ENCODE measurements at places on chromosomes 2 and 18.

DNA sequence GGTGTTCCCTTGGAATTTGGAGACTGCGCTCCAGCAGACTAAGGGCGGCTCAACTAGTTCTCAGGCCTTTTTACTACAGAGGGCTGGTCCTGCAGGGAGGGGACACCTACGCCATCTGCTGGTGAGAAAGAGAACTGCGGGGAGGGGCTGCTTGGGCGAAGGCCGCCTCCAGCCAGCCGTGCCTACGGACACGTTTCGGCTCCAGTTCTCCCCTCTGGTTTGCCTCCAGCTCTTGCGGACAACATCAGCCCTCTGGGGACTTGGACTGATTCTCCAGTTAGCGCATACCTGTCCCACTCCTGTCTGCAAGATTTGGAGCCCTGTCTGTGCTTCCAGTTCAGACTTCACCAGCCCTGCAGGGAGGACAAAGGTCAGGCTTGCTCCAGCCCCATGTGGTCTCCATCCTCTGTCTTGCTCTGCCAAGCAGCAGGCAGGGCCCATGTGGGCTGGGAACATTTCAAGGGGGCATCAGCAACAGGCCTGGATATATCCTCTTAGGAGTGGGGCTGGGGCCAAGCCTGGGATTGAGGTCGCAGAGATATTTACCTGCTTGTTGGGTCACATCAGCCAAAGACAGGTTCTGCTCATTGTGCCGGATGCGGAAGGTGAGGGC lies 10.3 kb downstream of the PTPRN start:
- peak; percentile 94 for DNase-seq

- DNase-seq, result no peak
These were observed 118.6 kb upstream of the ATP8B1 start for GRCh38 chr18:57921708-57922107.

DNA sequence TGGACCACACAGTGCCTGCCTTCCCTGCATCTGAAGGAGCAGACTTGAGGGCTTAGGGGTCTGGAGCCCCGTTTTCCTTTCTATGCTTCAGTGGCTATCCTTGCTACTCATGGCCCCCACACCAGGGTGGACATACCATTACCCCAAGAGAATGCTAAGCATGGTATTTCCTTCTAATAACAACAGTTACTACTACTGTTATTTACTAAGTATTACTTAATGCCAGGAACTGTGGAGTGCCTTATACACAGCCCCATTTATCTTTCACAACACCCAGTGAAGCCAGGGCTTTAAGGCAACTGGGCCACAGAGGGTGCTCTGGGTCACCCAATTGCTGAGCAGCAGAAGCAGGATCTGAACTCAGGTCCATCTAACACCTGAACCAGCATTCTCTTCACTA lies 5.8 kb upstream of the PAX8 start:
- no peak for DNase-seq

GRCh38 chr2:127096280-127096679 lies 10.7 kb downstream of the BIN1 start:
- DNase-seq, result no peak

DNA sequence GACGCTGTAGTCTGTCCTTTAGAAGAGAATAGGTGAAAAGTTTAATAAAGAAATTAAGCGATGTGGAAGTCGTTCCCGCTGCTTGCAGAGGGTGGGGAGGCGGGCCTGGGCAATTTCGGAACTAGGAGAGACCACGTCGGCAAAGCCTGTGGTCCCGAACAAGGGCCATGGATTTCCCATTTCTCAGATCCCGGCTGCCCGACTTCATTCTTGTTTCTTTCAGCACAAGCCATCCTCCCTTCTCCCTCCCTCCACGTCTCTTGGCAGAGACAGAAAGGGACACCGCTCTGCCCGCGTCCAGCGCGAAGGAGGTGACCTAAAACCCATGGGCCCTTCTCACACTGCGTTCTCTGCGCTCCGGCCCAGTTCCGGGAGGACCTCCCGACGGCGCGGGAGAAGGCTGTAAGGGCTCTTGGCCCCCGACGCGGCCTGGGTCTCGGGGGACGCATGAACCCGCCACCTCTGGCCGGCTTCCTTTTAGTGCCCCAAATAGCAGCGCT lies 2.2 kb upstream of the BCL2L11 start:
- peak; percentile 31 for DNase-seq

- DNase-seq, result no peak
These were observed 95.7 kb upstream of the BOD1L2 start for GRCh38 chr18:57051021-57051656.

GRCh38 chr18:77138270-77138669 lies 5.7 kb upstream of the MBP start:
- DNase-seq, result no peak

GRCh38 chr18:49499046-49499637 lies 12.1 kb upstream of the C18orf32 start:
- DNase-seq, result peak; percentile 19

DNA sequence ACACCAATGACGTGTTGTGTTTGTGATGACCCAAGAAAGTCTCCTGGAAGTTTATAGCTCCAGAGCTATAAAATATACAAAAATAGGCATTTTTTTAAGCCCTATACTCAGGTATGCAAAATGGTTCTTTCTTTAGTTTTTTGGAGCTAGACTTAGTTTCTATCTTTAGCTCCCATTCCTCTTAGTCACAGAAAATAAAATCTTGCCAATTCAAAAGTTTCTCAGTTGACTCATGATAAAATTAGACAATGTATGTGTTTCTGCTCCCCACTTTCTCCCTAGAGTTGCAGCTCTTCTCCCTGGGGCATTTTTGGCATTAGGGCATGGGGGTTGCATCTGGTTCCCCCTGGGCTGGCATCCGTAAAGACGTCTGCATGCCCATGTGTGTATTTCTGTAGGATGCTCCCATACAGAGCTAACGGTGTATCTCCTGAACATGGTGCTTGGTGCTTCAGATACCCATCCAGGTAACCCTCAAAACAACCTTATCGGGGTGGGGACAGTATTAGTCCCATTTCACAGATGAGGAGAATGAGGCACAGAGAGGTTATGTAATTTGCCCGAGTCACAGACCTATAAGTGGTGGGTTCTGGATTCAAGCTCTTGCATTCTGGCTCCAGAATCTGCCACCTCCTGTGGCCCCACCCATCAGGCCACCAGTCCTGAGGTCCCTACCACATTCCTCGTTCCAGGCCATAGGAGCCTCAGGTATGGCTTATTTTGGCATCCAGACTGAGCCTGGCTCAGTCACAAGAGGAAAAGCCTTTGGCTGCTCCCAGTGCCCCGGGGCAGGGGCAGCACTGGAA lies 43.1 kb upstream of the ASAP2 start:
- DNase-seq, result no peak

- no peak for DNase-seq
These were observed 149.6 kb upstream of the SMAD7 start for GRCh38 chr18:49100226-49100968.

GRCh38 chr2:231015478-231015877 lies 19.6 kb downstream of the SPATA3 start:
- no peak for DNase-seq

- no peak for DNase-seq
These were observed 318.7 kb upstream of the ID2 start for GRCh38 chr2:8363161-8363560.

DNA sequence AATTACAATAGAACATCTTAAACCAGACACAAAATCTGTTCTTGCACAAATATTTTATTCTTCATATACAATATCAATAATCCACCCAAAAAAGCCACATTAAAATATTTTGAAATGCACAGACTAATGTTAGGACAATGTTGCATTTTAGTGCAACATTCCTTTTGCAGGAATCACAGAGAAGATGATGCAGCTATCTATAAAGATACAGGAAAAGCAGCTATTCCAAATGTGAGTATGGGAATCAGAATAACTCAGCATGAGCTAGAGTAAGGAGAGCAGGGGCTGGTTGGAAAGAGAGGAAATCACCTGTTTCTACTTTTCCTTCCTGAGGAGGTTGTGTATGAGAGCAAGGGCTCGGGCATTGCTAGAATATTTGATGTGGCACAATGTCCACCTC lies 4.8 kb downstream of the C2orf66 start:
- no peak for DNase-seq
